ENCODE measurements at places on chromosomes 11 and 22. TPM values are rescaled to one million over a fixed set of nuclear protein-coding genes. Genes with fewer than 3 reads are reported as not detected.
A peak's percentile ranks its signal among the peaks of the same experiment; 100 is the strongest.

GRCh38 chr11:134236834-134237556 is 12.5 kb downstream of the VPS26B start:
- DNase-seq = no peak

- no peak for DNase-seq
These were observed 28.6 kb upstream of the ANGPTL5 start for GRCh38 chr11:101944923-101945322.

GRCh38 chr11:62256281-62256680 is 13.7 kb upstream of the SCGB2A2 start:
- no peak for DNase-seq

DNA sequence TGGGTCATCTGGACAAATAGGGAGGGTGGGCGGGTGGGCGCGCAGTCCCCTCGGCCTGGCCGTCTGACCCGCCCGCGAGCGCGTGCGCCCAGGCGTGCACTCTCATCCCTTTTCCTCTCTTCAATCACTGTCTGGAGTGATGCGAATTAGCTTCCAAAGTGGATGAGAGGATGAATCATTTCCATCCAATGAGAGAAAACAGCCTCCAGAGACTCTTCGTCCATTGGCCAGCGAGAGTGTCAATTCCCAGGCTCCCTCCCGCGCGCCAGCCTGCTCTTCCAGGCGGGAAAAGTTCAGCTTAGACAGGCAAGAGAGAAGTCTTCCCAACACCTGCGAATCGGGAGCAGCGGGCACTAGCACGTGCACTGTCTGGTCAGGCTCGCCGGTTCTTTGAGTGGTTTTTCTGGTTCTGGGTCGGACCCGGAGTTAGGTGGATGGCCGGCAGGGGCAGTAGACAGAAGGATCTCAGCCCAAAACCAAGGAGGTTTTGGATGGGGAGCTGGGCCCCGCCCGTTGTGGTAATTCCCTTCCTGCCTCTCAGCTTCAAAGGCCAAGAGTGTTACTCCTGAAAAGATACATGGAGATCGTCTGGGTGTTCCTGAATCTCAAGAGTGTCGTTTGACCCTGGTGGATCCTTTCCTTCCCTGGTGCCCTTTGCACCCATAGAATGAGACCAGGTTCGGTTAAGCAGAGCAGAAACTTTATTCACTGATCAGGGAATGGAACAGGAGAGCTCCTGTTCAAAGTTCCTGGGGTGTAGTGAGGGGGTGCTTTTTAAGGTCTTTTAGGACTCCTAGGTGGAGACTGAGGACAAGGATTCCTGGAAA is 33.4 kb upstream of the GLYATL1 start:
- no peak for DNase-seq

- no peak for DNase-seq
These were observed 24.4 kb upstream of the PSMA1 start for GRCh38 chr11:14544611-14545010.

DNA sequence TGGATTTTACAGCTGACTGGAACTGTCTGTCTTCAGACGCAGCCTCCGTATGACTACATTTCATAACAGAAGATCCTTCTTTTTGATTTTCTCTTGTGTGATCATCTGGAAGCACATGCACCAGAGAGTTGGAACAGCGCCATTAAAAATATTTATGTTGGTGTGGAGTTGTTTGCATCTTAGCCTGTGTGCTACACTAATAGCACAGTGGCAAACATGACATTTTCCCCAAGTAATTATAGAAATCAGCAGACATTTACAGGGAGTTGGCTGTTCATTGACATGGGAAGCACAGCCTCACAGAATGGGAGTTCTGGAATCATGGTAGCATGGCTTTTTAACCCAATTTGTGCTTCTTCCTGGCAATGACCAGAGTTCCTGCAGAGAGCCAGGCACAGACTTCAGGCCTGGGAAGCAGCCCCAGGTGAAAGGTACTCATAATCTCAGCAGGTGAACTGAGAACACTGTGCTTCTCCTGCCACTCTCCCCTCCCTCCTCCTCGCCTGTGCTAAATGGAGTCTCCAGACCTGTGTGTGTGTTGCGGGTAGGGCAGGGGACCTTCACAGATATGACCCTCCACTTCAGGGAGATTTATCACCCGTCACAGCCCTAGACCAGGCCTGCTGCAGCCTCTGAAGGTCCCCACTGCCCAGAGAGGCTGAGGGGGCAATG is 82.8 kb upstream of the PLET1 start:
- no peak for DNase-seq

GRCh38 chr11:35236667-35237003 is 97.7 kb downstream of the CD44 start:
- no peak for DNase-seq

DNA sequence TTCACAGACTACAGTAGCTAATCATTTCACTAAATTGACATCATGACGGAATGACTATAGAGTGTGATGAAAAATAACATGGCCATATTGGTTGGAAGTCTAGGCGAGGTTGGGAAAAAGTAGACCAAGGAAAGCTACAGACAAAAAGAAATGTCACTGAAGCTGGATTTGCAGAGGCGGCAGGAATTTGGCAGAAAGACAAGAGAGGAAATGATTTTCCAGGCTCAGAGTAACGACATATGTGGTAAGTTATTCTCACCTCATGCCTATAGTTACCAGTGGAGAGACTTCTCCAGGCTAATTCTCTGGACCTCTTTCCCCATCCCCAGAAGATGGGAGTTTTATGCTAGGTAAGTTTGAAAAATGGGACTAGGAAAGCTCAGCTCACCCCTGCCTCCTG is 1005.8 kb upstream of the CCDC90B start:
- no peak for DNase-seq

- DNase-seq = no peak
These were observed 678 bp upstream of the INPPL1 start for GRCh38 chr11:72223615-72224563.

GRCh38 chr11:66100272-66101065 is 30.4 kb downstream of the PACS1 start:
- no peak for DNase-seq

DNA sequence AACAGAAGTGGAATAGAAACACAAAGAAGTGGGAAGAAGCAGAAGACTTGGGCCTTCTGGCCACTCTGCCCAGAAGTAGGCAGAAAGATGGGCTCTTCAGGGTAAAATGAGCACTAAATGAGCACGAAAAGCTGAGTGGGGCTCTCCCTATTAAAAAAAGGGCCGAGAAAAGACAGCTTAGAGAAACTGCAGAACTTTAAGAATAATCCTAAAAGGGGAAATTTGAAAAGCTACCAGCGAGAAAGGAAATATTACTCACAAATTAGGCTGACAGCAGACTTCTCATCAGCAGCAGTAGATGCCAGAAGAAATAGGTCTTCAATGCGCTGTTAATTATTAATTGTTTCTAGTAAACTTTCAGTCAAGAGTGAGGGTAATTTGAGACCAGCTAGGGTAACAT is 78.2 kb downstream of the UVRAG start:
- DNase-seq = no peak

DNA sequence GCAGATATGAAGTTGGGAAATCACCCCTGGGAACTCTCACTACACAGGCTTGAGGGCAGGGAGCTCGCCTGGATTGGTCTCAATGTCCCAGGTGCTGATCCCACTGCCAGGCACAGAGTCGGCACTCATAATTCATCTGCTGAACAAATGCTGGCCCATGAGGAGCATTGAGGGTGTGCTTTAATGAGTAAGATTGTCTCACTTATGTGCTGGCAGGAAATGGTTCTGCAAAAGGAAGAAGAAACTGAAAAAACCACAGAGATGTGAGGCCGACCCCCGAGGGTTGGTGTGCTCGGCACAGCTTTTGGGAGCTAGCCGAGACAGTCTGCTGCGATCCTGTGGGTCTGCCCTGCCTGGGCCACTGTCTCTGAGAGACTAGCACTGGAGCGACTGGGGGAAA is 9.4 kb downstream of the PLAAT2 start:
- DNase-seq = no peak

DNA sequence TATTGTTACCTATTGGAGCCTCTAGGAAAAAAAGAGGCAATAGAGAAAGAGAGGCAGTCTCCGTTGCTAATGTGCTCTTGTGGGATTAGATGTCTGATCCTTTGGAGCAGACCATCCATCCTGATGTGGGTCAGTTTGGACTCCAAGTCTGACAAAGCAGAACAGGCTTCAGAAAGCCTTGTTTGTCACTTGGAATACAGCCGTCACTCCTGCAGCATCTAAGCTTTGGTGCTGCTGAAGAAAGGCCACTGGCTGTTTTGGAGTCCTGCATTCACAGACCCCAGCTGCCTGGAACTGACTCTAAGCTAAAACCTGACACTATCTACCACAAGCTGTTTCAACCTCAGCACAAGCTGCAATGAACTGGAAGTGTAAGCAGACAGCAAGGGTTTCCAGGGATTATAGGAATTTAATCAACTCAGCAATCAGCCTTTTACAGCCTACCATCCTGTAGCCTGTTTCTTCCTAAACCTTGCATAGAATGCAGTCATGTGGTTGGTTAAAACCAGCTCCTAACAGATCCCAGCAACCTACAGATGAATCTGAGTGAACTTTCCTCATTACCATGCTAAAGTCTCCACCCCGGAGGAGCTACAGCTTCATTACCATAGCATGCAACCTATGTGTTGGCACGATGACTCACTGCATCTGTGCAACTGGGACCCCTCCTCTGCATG is 3.7 kb upstream of the PLAAT4 start:
- DNase-seq = no peak

- DNase-seq = no peak
These were observed 8.6 kb downstream of the PHLDB1 start for GRCh38 chr11:118615976-118616371.

DNA sequence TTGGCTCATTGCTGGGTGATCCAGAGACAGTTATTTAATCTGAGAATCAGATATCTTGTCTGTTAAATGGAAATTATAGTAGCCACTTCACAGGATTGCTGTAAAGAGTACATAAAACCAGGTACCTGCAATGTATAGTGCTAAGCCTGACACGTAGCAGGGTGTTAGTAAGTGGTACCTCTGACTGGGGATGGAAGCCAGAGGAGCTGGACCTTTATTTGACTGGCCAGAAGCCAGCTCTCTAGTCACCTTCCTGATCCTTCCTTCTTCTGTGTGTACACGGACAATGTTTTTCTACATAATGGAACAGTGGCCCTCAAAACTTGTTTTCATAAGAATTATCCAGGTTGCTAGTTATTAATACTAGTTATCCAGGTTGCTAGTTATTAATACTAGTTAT is 25.5 kb upstream of the EHF start:
- DNase-seq = no peak

DNA sequence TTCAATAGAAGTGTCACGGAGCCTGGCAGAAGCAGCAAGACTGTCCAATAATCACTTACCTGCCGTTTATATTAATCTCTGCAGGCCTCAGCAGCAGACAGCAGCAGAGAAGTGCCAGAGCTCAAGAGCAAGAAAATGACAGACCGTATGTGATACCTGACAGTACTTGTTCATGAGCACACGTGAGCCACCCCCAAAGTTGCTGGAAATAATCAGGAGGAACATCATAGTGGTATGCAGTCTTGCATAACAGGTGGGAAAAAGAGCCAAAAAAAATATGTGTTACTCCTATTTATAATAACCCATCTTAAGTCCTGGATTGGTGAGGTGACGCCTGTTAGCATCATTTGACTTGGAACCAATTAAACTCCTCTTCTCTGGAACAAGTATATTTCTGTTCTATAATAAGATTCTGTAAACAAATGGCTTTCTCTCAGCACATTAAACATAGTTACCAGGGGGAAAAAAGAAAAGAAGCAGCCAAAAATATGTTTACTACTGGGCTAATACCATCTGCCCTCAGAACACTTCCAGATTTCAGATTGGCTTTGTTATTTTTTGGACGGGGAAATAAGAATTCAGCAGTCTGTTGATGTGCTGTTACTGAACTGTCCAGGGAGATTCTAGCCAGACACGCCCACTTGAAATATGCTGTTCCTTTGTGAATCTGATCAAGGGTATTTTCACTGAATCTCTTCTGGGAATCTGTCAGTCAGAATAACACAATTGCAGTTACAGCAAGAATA is 7.9 kb upstream of the SLN start:
- no peak for DNase-seq

- no peak for DNase-seq
These were observed 196.3 kb upstream of the ARHGAP20 start for GRCh38 chr11:110908401-110909105.

GRCh38 chr11:120801801-120802689 is 221.9 kb upstream of the TBCEL start:
- DNase-seq = peak; percentile 45

The OR4A16 gene
- not detected for total RNA-seq

The TMPRSS13 gene
- total RNA-seq = not detected

The KIAA1671 gene
- total RNA-seq = 48.1 TPM

The ABCC8 gene
- 0.18 TPM for total RNA-seq

The KRTAP5-9 gene
- total RNA-seq = not detected

The ART1 gene
- not detected for total RNA-seq

The MMP7 gene
- 2.7 TPM for total RNA-seq
